Activated effector memory CD4-positive, alpha-beta T cell treated with anti-CD3 and anti-CD28 coated beads, Interleukin-2, amount 50 U/mL, for 16 hours (primary cell): ENCODE measurements at places on chromosomes 7 and 10.

- no peak for DNase-seq
Observed at GRCh38 chr10:63094405-63094804, 38.7 kb upstream of the NRBF2 start.

DNA sequence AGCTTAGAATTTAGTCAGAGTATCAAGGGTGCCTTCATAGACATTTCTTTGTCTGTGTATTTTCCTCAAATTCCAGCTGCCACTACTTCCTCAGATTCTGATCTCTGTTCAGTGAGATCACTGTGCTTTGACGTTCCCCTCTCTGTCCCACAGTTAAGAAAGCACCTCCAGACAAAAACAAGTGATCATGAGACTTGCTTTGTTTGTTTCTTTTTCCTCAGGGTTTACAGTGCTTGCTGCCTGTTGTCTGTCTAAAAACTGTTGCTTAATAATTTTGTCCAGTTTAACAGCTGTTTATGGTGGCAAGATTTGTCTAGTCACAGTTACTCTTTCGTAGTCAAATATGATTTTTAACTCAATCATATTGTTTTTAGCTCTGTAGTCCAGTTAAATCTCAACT is 29.1 kb downstream of the TRUB1 start:
- DNase-seq: no peak

DNA sequence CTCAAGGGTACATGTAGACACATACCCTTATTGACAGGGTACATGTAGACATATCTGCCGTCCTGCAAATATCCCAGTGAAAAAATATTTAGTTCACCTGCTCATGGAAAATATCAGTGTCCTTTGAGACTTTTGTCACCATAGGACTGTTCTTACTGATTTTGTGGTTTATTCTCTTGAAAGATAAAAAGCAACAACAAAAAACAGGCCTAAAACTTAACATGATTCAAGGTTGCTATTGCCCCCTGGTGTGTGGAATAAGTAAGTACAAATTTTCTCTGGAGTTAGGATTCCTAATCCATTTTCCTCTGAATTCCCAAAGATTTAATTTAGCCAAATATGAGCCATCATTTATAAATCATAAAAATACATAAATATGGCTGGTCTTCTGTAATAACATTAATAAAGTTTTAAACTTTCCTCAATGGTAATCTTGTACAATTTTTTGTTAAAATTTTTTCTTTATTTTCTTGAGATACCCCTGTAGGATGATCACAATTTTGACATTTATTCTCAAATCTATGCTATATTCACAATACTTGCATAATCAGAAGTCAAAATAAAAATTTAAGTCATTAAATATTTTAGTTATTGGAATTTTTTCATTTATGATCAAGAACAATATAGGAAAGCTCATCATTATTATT is 741.4 kb upstream of the POT1 start:
- DNase-seq: no peak

- no peak for DNase-seq
Observed at GRCh38 chr7:127404286-127405072, 12.0 kb upstream of the ZNF800 start.

- no peak for DNase-seq
Observed at GRCh38 chr7:82511542-82511941, 68.0 kb upstream of the CACNA2D1 start.

GRCh38 chr10:17134737-17135260 is 5.2 kb upstream of the CUBN start:
- no peak for DNase-seq

GRCh38 chr7:118153551-118154177 is 30.3 kb upstream of the LSM8 start:
- no peak for DNase-seq

DNA sequence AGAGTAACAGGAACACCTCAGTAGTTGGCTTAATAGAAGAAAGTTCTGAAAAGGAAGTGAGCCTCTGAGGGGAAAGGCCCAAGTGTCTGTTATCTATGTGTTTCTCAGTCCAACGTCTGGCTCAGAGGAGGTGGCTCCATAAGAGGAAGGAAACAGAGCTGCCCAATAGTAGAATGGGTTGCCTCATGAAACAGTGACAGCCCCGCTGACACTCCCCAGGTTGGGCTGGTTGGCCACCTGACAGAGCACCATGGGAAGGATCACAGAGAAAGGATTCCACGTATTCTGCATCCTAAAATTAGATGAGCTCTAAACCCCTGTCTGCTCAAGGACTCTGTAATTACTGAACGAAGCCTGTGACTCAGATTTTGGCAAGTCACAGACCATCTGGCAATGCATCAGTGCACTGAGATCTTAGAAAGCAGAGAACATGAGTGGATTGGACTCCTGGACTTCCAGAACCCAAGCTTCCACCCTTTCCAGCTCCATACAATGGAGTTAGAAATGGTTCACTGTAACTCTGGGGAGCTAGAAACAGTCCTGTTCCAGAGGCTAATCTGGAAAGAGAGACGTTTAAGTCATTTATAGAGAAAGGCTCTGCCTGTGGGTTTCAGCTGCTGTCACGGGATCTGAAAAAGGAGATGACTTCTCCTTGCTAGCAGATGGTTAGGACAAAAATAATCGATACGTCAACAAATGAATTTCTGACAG is 2.9 kb downstream of the PKD2L1 start:
- no peak for DNase-seq

DNA sequence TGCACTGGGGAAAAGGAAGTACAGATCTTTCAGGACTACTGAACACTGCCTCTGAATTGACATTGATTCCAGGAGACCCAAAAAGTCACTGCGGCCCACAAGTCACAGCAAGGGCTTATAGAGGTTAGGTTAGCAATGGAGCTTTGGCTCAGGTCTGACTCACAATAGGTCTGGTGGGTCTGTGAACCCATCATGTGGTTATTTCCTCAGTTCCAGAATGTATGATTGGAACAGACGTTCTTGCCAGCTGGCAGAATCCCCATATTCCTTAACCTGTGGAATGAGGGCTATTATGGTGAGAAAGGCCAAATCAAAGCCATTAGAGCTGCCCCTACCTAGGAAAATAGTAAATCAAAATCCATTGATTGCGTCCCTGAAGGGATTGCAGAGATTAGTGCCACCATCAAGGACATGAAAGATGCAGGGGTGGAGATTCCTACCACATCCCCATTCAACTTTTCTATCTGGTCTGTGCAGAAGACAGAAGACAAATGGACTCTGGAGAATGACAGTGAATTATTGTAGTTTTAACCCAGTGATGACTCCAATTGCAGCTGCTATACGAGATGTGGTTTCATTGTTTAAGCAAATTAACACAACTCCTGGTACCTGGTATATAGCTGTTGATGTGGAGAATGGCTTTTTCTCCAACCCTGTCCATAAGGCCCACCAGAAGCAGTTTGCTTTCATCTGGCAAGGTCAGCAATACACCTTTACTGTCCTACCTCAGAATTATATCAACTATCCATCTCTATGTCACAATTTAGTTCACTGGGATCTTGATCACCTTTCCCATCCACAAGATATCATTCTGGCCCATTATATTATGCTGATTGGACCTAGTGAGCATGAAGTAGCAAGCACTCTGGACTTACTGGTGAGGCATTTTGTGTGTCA is 44.5 kb upstream of the PIK3CG start:
- DNase-seq: no peak

DNA sequence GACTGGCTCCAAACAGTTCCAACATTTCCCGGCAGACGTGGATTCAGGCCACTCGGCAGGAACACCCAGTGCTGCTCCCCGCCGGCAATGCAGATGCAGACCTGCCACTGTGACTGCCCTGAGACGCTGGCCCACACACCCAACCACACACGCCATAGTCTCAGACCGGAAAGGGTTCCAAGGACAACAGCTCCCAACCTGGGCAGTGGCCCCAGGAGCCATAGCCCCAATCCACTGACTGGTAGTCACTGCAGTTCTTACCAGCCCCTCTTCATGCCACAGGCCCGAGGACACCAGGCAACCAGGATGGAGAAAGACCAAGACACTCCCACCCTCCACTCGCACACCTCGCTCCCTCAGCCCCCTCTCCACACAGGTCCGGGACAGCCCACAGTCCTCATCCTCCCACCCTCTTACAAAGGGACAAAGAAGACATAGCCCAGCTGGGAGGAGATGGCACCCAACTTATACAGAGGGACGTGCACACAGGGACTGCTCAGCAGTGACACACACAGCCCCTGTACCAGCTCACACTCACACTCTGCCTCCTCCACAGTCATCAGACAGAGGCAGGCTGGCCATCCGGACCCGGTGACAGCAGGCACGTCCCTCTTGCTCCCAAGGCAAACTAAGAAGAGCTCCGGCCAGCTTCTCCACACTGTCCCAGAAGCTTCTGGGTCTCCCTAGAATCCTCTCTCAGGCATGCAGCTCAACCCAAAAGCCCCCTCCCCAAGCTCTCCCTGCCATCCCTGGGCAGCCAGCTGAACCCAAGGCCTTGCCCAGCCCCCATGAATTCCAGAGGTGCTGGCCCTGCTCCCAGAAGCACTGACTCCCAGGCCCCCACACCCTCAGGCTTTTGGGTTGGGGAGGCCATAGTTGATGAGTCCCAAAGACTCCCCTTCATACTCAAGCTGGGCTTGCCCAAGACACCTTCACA is 24.8 kb downstream of the KCNH2 start:
- DNase-seq: no peak

DNA sequence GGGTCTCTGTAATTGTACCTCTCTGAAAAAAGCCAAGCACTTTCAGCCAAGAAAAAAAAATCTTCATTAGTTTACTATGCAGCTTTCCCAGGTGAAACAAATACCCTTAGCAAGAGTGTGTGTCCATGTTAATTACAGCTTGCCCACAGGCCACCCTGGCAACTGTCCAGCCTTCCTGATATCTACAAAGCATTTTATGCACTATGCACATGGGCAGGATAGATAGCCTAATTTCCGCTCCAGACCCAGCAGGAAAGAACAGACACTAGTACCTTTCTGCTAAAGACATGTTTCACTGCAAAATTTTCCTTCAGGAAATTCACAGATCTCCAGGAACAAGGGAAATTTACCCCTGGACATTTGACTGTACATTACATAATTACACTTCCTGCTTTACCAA is 24.4 kb downstream of the CACNA2D1 start:
- DNase-seq: no peak

GRCh38 chr7:100539436-100540006 is 518 bp downstream of the AGFG2 start:
- no peak for DNase-seq

DNA sequence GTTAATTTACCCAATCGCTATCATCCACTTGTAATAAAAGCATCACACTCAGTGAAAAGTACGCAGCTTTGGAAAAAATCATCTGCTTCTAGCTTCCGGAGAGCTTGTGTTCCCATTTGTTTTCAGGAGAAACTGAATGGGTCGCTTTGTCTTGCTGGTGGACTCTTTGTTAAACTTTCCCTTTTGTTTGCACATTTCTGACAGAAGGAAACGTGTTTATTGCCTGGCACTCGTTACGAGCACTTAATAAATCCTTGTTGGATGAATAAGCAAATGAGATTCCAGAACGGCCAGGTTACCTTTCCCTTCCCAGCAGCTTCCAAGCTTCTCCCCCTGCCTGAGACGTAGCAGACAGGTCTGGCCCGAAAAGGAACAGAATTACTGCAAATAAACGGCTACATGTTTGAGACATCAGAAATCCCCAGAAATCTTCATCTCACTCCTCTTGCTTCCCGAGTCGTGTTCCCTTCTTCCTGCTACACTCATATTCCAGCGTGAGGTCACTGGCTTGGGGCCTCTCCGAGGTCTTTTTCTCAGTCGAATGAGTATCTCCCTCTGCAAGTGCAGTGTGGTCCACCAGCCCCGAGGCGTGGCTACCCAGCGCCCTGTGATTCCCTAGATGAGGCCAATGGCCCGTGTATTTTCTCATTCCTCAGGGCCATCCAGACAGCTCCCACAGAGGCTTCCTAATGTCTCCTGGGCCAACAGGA is 167.2 kb downstream of the FRMD4A start:
- DNase-seq: no peak

DNA sequence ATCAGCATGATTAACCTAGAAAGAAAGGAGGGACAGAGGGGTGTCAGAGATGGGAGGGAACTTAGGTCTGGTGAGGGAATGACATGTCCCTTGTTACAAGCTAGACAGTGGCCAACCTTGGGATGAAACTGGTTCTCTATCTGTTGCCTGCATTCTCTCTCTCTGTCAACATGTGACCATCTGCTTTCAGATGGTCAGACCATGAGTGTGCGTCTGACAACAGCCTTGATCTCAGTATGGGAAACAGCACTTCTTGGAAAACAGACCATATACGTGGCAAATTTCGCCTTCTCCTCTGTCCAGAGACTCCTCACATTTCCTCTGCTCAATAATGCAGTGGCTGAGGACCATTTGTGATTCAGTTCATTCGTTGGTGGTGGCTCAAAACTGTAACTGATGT is 845.9 kb downstream of the TYW1 start:
- DNase-seq: no peak

GRCh38 chr10:25532213-25532612 is 357.4 kb downstream of the GPR158 start:
- no peak for DNase-seq

DNA sequence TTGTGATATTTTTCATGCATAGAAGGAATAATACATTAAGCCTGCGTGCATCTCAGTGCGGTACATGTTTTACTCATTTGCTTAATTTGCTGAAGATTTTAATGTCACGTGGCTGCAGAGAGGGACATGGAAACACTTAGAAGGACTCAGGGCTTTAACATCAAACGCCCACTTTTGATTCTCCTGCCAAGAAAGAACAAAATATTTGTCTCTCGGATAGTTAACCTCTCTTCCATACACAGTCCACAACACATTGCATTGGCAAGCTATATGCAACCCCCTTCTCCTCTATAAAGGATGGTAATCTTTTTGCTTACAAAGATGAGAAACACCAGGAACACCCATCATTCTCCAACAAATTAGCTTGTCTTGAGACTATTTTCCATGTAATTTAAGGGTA is 148.0 kb upstream of the NRP1 start:
- no peak for DNase-seq

- DNase-seq: no peak
Observed at GRCh38 chr7:1741751-1742554, 71.9 kb downstream of the ELFN1 start.

DNA sequence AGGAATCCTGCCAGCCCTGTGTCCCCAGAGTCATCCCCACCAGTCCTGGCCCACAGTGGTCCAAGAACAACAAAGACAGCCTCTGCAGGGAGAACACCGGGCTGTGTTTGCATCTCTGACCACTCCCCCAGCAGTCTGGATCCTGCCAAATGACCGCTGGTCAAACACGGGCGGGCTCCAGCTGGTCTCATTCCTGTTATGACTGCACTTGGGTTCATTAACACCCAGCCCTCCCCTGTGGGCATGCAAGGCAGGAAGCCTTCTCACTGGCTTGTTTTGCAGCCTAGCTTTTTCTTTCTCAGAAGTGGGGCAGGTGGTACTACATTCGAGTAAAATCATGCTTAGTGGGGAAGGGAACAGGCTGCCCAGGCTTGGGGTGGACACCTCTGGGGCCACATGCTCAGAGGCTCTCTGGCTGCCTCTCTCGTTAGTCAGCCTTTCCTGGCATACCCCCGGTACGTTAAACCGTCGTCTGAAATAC is 190.0 kb downstream of the PLXNA4 start:
- DNase-seq: peak; percentile 37

GRCh38 chr7:79590391-79590790 is 136.9 kb upstream of the MAGI2 start:
- DNase-seq: no peak

GRCh38 chr7:34845666-34846361 is 187.8 kb downstream of the NPSR1 start:
- no peak for DNase-seq
